ENCODE measurements at places on chromosomes 16 and 17. TPM values are rescaled to one million over a fixed set of nuclear protein-coding genes. Genes with fewer than 3 reads are reported as not detected.

Gene CES1
- polyA plus RNA-seq, result 0.80 TPM

Gene TBC1D26
- polyA plus RNA-seq, result 1.4 TPM

Gene TEKT1
- not detected for polyA plus RNA-seq

Gene CHRNE
- polyA plus RNA-seq, result 0.33 TPM

Gene HAS3
- 32.1 TPM for polyA plus RNA-seq

Gene NLGN2
- 45.6 TPM for polyA plus RNA-seq

Gene CDH5
- polyA plus RNA-seq, result 0.20 TPM

Gene ZNF423
- polyA plus RNA-seq, result 38.2 TPM

Gene METTL26
- polyA plus RNA-seq, result 186 TPM

Gene GUCY2D
- polyA plus RNA-seq, result 0.31 TPM

Gene ZFHX3
- polyA plus RNA-seq, result 0.08 TPM

Gene CACNG3
- 0.12 TPM for polyA plus RNA-seq

Gene SRL
- 0.09 TPM for polyA plus RNA-seq

Gene ARHGAP23
- polyA plus RNA-seq, result 28.6 TPM

Gene OR1D2
- not detected for polyA plus RNA-seq

Gene AIPL1
- polyA plus RNA-seq, result 0.56 TPM

Gene CFAP52
- not detected for polyA plus RNA-seq

Gene TBC1D3K
- not detected for polyA plus RNA-seq

Gene CAVIN1
- 16.2 TPM for polyA plus RNA-seq

Gene HSF5
- polyA plus RNA-seq, result not detected

Gene KRTAP4-4
- not detected for polyA plus RNA-seq

Gene KRT39
- polyA plus RNA-seq, result not detected

Gene ADAM11
- polyA plus RNA-seq, result 2.7 TPM

Gene ICAM2
- 0.63 TPM for polyA plus RNA-seq

Gene STX8
- 22.8 TPM for polyA plus RNA-seq

Gene OR3A1
- polyA plus RNA-seq, result not detected

Gene MRPL12
- polyA plus RNA-seq, result 190 TPM

Gene DUXB
- polyA plus RNA-seq, result not detected

Gene ADCY9
- 10.5 TPM for polyA plus RNA-seq

Gene AHSP
- 15.3 TPM for polyA plus RNA-seq

Gene TANC2
- polyA plus RNA-seq, result 5.7 TPM

Gene SRCIN1
- polyA plus RNA-seq, result 2.8 TPM

Gene KRTAP2-1
- not detected for polyA plus RNA-seq

Gene SLC38A8
- not detected for polyA plus RNA-seq

Gene KCNJ2
- 0.23 TPM for polyA plus RNA-seq
